ENCODE measurements at places on chromosomes 13 and 19.

DNA sequence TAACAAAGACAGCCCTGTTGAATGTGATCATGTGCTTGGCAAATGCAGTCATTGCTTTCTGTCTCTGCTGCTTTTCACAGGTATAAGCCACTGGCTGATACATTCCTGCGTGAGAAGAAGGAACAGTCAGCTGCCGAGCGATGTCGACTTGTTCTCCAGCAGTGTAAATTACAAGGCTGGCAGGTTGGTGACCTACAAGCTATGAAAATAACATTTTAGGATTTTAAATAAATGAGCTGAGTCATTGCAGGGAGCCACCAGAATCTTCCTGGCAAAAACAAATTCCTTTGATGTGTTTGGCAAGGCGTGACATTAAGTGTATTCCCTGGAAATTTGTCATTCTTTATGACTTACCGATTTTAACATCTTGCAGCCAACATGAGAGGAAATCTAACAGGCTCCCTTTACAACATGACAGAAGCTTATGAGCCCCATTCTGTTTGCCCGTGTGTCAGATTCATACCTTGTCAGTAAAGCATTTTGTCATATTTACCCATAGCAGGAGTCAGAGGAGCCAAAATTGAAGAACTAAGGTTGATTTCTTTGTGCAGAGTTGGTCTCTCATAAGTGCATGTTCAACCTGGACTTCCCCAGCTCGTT is 471.4 kb downstream of the MYO16 start:
- DNase-seq = no peak

- no peak for DNase-seq
Observed at GRCh38 chr19:33697766-33698165, 76.0 kb downstream of the CHST8 start.

DNA sequence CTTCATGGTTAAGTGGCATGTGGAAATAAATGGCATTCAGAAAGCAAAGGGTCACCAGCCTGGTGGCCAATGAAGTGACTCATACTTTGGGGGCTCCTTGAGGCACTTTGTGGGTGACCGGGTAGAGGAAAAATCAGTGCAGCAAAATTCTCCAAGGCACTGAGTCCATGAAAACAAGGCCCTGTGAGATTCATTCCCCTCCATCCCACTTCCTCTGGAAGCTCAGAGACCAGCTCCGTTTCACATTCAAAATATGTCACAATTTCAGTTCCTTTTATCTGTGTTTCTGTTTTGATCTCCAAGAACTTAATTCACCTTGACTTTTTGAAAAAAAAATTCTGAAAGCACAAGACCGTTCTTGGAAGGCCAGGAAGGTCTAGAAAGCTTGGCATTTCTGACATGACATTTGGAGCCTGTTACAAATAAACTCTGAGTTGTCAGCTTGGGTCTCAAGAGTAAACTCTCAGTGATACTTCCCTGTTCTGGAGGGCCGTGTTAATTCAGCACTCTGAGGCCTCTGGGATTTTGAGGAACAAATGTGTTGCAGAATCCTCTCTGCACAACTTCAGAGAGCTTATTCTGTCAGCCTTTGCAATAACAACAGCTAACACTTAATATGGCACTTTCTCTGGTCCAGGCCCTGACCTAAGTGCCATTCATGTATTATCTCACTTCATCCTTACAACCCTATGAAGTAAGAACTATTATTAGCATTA is 6.8 kb downstream of the CYSLTR2 start:
- no peak for DNase-seq

- DNase-seq = no peak
Observed at GRCh38 chr13:24263632-24264031, 45.7 kb upstream of the C1QTNF9 start.

- DNase-seq = no peak
Observed at GRCh38 chr19:32719611-32720059, at the start of gene TDRD12. TDRD12 (plus strand) TSS chr19:32719767; CDS start chr19:32720073, 306 bp downstream.

- no peak for DNase-seq
Observed at GRCh38 chr13:36090592-36090991, 40.6 kb downstream of the DCLK1 start.

- no peak for DNase-seq
Observed at GRCh38 chr13:49084961-49085360, 109.2 kb downstream of the FNDC3A start.

DNA sequence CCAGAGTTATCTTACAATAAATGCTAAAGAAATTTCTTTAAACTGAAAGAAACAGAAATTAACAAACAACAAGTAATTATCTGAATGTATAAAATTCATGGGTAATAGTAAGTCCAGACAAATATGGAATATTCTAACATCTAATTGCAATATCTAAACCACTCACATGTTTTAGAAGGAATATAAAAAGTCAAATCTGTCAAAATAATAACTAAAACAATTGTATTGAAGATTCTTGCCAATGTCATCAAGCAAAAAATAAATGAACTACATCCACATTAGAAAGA is 942.9 kb upstream of the PCDH20 start:
- no peak for DNase-seq

DNA sequence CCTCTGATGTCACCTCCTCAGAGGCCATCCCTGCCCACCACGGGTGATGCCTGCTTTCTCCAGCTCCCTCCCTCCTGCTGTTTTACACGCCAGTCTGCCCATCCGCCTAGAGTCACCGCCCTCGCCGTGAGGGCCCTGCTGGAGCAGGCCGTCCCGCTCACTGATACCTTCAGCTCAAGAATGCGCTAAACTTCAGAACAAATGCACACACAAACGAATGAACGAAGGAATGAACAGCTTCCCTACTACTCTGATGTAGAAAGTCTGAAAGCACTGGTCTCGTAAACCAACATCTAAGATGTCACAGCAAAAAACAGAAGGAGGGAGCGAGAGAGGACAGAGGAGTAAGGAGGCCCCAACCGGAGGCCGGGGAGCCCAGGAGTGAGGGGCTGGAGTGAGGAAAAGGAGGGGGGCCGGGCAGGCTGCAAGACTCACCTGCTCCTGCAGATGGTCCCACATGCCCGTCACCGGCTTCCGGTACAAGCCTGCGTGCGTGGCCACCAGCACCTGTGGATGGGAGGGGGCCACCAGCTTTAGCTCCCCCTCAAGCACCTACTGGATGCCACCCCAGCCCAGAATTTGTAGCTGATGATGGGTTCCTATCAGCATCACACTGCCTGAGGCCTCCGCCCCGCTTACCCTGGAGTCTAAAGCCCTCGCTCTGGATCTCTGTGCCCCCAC is 4.0 kb downstream of the PNKP start:
- no peak for DNase-seq

GRCh38 chr19:49301165-49301865 is 23.7 kb downstream of the SLC6A16 start:
- peak; percentile 87 for DNase-seq

DNA sequence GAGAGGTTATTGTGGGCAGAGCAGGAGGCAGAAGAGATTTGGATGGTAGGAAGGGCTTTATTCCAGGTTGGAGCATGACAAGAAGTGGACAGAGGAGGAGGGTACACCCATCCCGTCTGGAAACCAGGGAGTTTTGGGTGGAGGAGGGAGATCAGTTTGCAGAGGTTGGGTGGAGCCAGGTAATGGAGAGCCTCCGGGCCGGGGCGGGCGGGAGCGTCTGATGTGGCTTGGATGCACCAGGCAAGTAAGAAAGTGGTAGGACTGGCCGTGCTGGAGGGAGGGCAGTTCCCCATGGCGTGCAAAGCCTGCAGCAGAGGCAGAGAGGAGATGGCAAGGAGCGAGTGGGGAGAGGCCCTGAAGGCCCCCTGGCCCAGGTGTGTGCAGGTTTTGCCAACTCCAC is 10.9 kb downstream of the IGFLR1 start:
- no peak for DNase-seq

- DNase-seq = no peak
Observed at GRCh38 chr13:49319551-49319950, 71.8 kb downstream of the CDADC1 start.

GRCh38 chr13:32407854-32408253 is 20.1 kb downstream of the N4BP2L1 start:
- no peak for DNase-seq

DNA sequence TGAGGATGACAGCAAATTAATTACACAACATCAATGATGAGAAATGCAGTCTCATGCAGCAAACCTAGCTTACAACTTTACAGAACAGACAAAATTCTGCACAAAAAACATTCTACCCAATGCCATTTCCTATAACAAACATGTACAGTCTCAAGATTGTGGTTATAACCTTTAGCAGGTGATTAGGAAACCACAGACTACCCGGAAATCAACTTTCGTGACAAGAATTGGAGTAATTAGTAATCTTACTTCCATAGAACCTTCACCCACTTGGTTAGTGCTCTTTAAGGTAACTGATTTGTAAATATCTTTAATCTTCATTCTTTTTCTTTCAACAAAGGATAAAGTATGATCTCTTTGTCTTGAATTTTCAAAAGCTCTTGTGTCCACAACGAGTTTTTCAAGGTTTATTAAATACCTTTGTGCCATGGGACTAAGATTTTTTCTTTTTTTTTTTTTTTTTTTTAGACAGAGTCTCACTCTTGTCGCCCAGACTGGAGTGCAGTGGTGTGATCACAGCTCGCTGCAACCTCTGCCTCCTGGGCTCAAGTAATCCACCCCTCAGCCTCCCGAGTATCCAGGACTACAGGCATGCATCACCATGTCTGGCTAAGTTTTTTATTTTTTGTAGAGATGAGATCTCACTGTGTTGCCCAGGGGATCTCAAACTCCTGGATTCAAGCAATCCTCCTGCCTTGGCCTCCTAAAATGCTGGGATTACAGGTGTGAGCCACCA is 78.8 kb downstream of the MAP4K1 start:
- DNase-seq = no peak

- DNase-seq = no peak
Observed at GRCh38 chr19:18762125-18763023, 28.7 kb downstream of the COMP start.

DNA sequence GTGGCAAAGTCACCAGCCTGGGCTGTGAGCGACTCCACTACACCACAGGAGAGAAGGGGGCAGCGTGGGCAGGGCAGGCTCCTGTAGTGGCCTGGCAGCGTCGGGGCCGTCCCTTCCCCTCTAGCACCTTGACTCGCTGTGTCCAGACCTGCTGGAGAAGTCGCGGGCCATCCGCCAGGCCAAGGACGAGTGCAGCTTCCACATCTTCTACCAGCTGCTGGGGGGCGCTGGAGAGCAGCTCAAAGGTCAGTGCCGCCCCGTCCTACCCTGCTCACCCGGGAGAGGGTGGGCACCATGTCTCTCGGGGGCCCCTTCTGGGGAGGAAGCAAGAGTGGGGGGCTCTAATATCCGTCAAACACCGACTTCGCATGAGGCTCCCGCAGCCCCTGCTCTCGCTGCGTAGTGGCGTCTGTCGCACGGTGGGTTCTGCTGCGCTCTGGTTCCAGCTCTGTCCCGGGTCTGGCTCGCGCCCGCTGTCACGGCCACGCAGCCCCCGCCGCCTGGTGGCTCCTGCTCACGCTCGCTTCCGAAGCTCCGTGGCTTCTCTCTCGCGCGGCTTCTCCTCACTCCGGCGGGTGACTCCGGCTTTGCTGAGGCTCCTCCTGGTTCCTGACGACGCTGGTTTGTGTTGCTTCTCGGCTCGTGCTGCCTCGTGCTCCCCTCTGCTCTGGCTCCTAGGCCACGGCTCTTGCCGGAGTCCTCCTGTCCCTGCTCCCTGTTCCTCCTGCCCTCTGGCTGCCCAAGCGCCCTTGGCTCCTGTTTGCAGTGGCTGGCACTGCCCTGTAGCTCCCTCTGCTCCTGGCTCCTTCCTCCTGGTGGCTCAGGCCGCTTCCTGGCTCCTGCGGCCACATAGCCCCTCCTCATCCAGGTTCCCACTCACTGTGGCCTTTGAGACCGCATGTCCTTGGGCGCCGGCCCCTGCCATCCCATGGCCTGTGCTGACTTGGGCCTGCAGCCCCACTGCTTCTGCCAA is 27.2 kb downstream of the MYH14 start:
- no peak for DNase-seq

GRCh38 chr13:100240109-100240779 is 151.4 kb downstream of the PCCA start:
- DNase-seq = no peak

DNA sequence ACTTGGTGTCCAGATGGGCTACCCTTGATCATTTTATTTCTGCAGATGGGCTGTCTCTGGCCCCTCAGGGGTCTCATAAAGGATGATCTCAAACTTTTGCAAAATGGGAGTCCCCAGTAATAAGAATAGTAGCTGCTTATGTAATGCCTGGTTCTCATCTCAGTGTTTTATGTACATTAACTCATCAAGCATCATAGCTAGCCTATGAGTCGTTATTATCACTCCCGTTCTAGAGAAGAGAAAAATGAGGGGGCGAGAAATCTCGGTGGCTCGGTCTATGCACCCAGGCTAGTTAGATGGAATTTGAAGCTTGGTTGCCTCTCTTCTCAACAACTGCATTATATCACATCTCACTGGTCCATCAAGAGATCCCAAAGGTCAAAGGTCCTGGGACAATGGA is 3.4 kb downstream of the CACNG6 start:
- no peak for DNase-seq

DNA sequence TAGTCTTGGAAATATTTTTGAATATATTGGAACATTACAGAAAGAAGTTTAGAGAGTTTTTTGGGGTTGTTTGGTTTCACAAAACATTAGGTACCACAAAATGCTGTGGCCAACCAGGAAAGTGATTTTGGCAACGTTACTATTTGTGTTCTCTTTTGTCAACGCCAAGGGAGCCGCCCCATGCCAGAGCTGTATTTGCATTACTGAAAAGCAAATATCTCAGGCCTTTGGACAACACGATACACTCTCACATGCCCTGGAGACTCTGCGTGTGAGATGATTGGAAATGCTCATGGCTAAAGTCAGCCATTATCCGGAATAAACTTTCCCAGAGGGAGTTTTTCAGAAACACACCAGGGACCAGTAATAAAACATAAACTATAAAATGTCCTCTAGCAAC is 324.6 kb downstream of the SHISA2 start:
- no peak for DNase-seq

DNA sequence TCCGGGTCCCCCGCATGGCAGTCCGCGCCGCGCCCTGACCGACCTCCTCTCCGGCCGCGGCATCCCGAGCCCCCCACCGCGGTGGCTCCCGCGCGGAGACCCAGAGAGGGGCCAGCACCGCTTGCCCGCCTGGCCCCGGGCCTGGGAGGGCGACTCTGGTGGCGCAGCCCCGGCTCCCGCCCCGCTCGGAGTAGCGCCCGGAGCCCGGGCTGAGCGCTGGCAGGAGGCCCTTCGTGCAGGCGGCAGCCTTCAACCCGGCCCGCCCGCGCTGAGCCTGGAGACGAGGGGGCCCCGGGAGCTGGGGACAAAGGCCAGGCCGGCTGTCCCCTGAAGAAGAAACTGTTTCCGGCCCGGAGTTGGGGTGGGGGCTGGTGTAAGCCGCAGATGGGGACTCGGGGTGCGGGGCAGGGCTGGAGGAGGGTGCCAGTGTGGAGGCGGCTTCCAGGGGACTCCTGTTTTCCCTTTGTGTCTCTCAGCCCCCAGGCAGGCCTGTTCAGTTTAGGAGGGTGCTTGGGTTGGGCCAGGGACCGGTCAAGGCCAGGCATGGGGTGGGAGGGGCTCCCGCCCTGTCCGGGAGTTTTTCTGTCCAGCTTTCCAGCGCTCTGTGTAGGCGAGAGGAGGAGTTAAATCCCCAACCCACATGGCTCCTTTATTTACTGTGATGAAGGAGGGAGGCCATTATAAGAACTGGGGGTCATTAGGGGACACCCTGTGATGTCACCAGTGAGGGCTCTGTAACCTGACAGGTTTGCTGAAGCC is 935 bp downstream of the LRP3 start:
- peak; percentile 57 for DNase-seq
